ENCODE measurements at places on chromosomes 7 and 10.

- H3K4me3 ChIP-seq: no peak overlapping the region
- no peak for DNase-seq
Measured at GRCh38 chr10:24237801-24238395, 29.0 kb downstream of the KIAA1217 start.

DNA sequence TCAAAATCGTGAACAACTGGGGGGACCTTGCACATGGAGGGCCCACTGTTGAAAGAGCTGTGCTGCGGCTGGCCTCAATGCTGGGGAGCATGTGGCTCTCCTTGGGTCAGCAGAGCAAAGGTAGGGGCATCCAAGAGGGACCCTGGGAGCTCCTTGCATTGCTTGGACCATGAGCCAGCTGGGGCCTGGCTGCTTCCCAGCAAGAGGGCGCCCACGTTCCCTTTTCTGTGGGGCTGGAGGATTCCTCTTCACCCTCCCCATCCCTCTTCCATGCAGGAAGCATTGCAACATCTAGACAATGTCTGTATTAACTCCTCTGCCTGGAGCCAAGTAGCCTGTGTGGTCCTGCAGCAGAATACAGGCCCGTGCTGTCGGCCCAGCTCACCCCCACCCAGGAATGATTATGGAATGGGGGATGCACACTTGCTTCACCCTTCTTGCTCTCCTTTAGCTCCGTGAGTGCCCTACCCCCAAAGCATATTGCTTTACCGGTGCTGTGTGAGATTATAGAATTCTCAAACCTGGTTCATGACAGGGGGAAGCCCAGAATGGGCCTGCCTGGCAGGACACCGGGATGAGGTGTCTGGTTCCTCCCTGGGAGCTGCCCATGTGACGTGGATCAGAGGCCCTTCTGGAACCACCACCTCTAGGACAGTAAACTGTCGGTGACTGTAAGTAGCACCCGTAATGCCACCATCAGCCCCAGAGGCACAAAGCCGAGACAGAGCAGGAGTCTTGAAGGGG is 61.9 kb downstream of the SYPL1 start:
- H3K27me3 ChIP-seq: peaks cover 35% of the 10 kb centered on the region
- no peaks in the 10 kb centered on the region for H3K36me3 ChIP-seq
- peaks cover 7% of the 10 kb centered on the region for H3K4me1 ChIP-seq
- peak; percentile 83 for DNase-seq
- peak overlapping the region; percentile 50 for H3K4me3 ChIP-seq
- no peak overlapping the region for H3K27ac ChIP-seq

DNA sequence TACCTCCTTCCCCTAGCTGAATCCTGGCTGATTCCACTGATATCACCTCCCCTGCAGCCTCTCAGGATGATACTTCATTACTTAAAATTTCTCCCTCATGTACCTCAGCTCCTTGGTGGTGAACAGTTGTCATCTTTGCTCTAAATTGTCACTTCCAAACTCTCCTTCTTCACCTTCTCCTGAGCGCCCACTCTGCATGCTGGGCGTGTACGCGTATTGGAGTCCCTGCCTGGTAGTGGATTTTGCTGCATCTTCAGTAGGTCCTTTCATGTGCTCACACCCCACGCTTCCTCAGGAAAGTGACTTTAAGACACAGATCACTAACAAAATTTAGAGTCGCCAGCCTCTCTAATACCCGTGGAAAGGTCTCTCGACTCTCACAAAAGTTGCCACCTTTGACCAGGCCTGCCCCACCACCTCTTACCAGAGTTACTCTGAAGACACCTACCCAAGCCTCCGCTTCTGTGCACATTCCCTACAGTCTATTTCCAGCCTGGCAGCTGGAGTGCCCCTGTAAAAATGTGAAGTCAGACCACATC is 236.8 kb downstream of the FANK1 start:
- no peak for DNase-seq
- H3K27ac ChIP-seq: no peak overlapping the region
- H3K36me3 ChIP-seq: peaks cover 18% of the 10 kb centered on the region
- no peak overlapping the region for H3K4me3 ChIP-seq
- peaks cover 13% of the 10 kb centered on the region for H3K4me1 ChIP-seq
- H3K27me3 ChIP-seq: no peaks in the 10 kb centered on the region

DNA sequence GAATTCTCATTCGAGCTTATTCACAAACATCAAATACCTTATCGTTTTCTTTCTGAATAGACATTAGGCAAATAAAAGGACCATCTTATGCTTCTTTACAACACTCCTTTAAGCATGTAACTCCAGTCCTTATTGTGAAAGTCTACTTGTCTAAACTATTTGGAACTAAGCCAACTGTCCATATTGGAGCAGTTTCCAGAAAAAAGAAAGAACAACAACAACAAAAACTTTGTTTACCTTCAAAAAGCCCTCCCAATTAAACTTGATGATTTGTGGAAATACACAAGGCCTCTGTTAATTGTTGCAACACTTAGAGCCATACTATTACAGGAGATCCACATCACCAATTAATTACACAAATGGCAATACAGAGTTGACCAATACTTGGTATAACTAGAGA is 163.6 kb downstream of the GALNT11 start:
- H3K4me1 ChIP-seq: no peaks in the 10 kb centered on the region
- no peak overlapping the region for H3K4me3 ChIP-seq
- peak; percentile 10 for DNase-seq
- H3K36me3 ChIP-seq: peaks cover 93% of the 10 kb centered on the region
- no peaks in the 10 kb centered on the region for H3K27me3 ChIP-seq
- no peak overlapping the region for H3K27ac ChIP-seq

DNA sequence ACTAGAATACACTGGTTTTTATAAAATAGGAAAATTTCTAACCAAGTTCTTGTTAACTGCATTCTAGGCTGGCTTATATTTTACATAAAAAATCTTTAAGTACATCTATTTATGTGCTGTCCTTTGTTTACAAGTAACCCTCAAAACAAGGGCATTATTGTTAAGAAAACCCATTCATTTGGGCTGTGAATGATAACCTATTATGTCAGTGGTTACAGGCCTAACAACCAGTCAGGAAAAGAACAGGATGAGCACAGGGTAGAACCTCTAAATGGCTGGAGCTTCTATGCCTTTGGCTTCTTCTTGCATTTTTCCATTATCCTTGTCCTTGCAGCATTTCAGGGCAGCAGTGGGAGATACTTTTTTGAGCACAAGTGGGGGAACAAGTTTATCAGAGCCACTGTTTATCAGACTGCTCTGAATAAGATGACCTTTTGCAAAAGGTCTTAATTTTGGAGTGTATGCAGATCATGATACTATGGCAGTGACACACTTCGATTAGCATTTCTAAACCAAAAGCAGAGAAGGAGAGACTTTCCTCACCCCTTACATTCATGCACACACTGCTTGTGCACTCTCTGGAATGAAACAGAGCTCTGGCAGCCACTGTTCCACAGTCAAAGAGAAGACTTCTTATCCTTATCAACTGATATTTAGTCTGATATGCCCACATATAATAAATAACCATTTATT is 10.9 kb downstream of the GPR37 start:
- no peak for DNase-seq
- H3K4me1 ChIP-seq: peaks cover 2% of the 10 kb centered on the region
- H3K27me3 ChIP-seq: no peaks in the 10 kb centered on the region
- H3K4me3 ChIP-seq: no peak overlapping the region

GRCh38 chr10:130207205-130207604 is 71.0 kb downstream of the GLRX3 start:
- no peak for DNase-seq
- H3K27ac ChIP-seq: no peak overlapping the region
- no peaks in the 10 kb centered on the region for H3K27me3 ChIP-seq
- peaks cover 10% of the 10 kb centered on the region for H3K4me1 ChIP-seq
- no peak overlapping the region for H3K4me3 ChIP-seq

DNA sequence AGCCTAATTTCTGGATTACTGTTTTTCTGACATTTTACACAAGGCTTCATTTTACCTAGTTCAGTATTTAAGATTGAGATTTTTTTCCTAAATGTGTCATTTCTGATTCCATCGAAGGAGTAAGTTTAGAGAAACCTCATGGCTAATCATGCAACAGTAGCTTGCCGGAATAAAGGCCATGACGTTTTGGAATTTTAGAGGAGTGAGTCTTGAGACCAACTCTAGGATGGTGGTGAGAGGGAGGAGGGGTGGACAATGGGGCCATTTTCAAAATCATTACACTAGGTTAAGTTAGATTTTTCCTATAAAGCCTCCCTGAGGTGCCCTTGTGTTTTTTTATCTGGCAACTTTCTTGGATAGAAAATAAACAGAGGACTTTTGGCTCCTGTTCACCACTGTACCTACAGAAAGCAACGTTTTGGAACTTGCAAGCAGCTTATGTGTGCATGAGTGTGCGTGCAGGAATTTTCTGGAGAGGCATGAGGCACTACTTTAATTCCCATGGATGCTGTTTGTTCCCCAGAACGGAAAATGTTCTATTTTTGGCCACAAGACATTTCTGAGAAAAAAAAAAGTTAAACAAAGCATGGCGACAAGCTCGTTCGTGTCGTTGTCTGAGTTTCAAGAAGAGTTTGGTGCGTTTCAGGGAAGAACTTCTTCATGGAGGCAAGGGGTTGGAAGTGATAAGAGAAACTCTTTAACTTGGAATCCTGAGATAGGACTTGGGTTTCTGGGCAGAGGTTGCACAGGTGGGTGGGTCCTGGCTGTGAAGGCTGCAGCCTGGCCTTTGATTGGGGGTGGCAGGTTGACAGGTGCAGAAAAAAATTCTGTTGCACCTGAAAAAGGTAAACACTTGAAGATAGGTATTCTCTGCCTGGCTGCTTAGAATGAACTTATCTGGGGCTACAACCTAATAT is 178.1 kb downstream of the PTEN start:
- H3K27ac ChIP-seq: no peak overlapping the region
- peak; percentile 42 for DNase-seq
- no peaks in the 10 kb centered on the region for H3K4me1 ChIP-seq
- H3K27me3 ChIP-seq: no peaks in the 10 kb centered on the region

DNA sequence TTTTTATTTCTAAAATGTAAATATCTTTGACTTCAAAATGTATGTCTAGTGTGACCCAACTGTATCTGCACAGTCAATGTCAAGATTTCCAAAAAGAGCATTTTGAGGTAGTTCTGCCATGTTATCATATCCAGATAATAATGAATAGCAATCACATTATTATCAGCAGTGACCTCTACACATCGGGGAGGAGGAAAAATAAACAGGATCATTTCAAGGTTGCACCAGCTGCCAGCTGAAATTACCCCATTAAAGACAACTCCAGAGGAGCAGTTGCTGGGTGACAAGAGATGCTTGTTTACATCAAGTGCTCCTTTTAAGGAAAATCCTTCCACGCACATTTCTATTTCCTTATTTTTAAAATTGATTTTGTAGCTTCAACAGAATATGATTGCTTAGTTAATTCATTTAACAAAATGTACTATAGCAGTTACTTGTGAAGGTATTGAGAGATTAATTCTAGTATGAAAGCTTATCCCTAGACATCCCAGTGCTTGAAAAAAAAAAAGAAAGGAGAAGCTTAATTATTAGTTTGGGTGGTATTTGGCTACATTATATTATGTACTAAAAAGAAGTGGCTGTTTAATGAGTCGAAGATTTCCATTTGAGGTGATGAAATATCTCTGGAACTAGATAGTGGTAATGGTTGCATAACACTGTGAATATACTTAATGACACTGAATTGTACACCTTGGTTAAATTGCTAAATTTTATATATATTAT is 19.3 kb upstream of the SLC35G1 start:
- peak overlapping the region; percentile 26 for H3K27ac ChIP-seq
- H3K4me3 ChIP-seq: no peak overlapping the region
- no peaks in the 10 kb centered on the region for H3K27me3 ChIP-seq
- H3K4me1 ChIP-seq: peaks cover 5% of the 10 kb centered on the region

DNA sequence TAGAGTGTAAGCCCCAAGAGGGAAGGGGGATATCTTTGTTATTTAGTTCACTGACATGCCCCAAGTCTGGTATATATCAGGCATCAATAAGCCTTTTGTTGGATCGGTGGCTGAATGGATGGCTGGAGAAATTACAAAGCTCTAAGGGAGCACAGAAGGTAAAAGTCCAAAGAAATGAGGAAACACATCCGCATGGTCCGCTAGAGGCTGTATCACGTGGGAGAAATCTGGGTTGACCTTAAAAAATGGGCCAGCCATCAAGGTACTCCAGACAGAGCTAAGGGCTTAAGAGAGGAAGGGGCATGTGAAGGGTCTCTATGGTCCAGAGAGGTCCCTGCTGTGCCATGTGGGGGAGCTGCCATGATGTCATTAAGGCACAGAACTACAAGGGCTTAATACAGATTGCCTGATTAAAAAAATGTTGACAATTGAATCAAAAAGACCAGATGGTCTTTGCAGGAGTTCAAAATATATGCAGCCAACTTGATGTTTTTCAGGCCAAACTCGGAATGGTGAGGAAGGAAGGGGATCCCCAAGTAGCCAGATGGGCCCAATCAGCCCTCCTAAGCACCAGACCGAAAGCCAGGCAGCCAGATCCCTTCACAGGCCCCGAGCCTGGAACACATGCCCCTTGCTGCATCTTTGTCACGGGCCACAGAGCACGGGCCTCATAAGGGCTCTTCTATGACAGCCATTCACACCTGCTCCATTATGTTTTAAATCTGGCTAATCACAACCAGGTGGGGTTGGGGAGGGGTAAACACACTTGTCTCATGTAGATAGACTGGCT is 31.9 kb downstream of the SCRN1 start:
- no peak overlapping the region for H3K4me3 ChIP-seq
- peaks cover 9% of the 10 kb centered on the region for H3K4me1 ChIP-seq
- peaks cover 16% of the 10 kb centered on the region for H3K36me3 ChIP-seq
- no peaks in the 10 kb centered on the region for H3K27me3 ChIP-seq

DNA sequence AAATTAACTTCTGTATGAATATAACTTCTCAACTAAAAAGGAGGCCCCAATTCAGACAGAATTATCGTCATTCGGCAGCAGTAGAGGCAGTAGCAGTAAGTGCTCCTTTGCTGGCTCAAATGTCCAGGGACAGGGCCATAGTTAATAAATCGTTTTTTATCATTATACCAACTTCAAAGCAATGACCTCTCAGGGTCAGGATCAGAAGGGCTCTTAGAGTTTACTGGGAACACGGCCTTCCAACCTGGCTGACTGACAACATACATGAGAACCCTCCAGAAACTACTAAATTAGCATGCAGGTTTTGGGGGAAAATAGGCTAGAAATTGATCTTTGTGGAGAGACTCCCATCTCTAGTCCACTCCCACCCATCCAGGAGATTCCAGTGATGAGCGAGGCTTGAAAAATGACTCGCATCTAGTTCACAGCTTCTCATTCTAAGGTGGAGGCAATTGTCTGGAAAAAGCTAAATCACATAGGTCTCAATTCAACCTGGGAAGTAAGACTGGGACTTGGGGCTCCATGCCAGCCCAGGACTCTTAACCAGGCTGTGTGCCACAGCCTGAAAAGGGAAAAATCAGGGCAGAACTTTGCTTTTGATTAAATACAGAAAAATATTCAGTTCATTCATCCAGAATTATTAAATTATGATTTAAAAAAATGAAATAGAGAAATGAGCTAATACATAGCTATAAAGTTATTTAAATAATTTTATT is 84.6 kb downstream of the ABLIM1 start:
- DNase-seq: no peak
- no peaks in the 10 kb centered on the region for H3K36me3 ChIP-seq

GRCh38 chr10:101920546-101920945 is 76.9 kb upstream of the KCNIP2 start:
- H3K4me1 ChIP-seq: no peaks in the 10 kb centered on the region
- no peaks in the 10 kb centered on the region for H3K27me3 ChIP-seq
- no peak overlapping the region for H3K27ac ChIP-seq
- H3K36me3 ChIP-seq: no peaks in the 10 kb centered on the region
- H3K4me3 ChIP-seq: no peak overlapping the region

- H3K4me3 ChIP-seq: peak overlapping the region; percentile 80
- peaks cover 5% of the 10 kb centered on the region for H3K4me1 ChIP-seq
- peak; percentile 57 for DNase-seq
- H3K27me3 ChIP-seq: peaks cover 18% of the 10 kb centered on the region
Measured at GRCh38 chr7:65251851-65252620, 121.6 kb upstream of the ZNF92 start.

- no peaks in the 10 kb centered on the region for H3K36me3 ChIP-seq
- no peak overlapping the region for H3K27ac ChIP-seq
- no peak overlapping the region for H3K4me3 ChIP-seq
- H3K27me3 ChIP-seq: no peaks in the 10 kb centered on the region
- DNase-seq: no peak
- peaks cover 2% of the 10 kb centered on the region for H3K4me1 ChIP-seq
Measured at GRCh38 chr10:99770408-99771045, 11.9 kb upstream of the ABCC2 start.

Data from mesenchymal stem cell (in vitro differentiated cells and primary cell).